ENCODE measurements at places on chromosomes 12 and 14.
A peak's percentile ranks its signal among the peaks of the same experiment; 100 is the strongest.

- DNase-seq: no peak
Measured at GRCh38 chr12:5792343-5792742, 152.7 kb downstream of the ANO2 start.

DNA sequence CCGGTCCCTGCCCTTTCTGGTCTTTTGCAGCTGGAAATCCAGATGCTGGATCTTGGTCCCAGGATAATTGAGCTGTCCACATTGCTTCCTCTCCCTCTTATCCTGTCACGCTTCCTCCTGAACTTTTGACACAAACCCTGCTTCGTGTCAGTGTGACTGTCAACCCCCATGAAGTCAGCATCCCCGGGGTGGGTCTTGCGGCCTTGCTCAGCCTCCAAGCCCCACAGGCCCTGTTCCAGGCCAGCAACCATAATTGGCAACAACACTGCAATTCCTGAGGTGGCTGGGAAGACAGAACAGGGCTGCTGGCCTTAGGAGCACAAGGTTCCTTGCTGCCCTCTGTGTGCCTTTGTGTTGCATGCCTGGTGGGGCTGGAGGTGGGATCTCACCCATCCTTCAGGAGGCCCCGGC is 74.9 kb downstream of the NTF3 start:
- DNase-seq: no peak

DNA sequence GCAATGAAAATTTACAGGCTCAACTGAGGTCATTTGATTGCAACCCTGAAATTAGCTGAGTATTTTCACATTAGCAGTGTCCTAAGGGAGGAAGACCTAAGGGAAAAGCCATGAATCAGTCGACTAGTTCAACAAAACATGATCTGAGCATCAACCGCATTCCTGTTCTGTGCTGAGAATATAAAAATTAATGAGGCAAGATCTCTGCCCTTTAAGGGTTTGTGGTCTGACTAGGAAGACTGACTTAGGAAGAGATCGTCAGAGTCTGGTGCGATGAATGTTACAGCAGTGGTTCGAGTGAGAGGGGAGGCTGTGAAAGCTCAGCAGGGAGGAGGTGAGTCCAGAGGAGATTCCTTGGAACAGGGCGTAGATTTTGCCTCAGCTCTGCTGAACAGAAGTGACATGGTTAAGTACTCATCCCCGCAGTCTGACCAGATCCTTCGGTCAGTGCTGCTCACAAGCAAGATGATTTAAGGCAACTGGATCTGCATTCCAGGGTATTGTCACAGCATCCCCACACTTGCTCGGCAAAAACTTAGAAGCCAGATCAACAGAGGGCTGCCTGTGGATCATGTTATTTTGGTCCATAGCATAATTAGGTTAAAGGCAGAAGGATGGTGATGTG is 49.6 kb downstream of the BMAL2 start:
- DNase-seq: no peak

DNA sequence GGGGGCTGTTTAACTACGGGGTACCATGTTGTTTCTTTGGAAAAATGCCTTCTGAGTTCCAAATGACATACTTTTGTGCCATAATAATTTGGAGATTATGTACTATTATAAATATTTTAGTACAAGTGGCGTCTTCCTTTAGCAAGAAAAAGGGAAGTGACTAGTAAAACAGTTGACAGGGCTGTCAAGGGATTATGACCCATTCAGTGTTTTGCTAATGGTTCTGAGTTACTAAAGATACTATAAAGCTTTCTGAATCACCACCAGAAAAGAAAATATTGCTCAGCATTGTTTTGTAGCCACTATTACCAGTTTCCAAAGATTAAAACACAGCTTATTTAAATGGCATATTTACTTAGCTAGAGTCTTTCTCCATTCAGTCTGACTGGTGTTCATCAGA is 334.9 kb downstream of the SNAPC1 start:
- no peak for DNase-seq

DNA sequence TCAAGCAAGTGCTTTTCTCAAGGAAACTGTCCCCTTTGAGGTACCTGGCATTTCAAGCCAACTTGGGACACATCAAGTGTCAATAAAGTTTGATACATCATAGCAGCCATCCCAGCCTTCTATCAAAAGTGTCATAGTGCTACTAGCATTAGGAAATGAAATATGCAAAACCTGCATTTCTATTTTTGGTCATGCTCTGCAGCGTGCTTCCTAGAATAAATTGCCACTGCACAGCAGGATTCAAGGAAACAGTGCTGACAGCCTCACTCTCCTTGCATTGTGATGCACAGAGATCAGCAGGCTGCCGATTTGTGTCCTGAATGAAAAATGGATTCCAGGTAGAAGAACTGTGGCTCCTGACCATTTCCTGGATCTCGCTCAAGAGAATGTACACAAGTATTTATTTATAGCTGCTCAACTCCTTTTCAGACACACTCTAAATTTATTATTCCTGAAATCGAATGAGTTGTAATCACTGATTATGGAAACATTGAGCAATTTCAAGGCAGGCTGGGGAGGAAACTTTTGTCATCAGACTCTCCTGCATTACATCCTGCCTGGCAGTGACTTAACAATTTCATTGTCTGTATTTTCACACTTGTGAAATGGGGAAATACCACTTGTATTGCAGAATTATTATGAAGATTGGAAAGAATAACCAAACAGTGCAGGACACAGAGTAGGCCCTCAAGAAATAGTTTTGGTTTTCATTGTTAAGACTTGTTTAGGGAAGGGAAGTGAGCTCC is 120.9 kb downstream of the SLC38A6 start:
- DNase-seq: no peak

- peak; percentile 26 for DNase-seq
Measured at GRCh38 chr12:685388-685787, 22.1 kb upstream of the NINJ2 start.

DNA sequence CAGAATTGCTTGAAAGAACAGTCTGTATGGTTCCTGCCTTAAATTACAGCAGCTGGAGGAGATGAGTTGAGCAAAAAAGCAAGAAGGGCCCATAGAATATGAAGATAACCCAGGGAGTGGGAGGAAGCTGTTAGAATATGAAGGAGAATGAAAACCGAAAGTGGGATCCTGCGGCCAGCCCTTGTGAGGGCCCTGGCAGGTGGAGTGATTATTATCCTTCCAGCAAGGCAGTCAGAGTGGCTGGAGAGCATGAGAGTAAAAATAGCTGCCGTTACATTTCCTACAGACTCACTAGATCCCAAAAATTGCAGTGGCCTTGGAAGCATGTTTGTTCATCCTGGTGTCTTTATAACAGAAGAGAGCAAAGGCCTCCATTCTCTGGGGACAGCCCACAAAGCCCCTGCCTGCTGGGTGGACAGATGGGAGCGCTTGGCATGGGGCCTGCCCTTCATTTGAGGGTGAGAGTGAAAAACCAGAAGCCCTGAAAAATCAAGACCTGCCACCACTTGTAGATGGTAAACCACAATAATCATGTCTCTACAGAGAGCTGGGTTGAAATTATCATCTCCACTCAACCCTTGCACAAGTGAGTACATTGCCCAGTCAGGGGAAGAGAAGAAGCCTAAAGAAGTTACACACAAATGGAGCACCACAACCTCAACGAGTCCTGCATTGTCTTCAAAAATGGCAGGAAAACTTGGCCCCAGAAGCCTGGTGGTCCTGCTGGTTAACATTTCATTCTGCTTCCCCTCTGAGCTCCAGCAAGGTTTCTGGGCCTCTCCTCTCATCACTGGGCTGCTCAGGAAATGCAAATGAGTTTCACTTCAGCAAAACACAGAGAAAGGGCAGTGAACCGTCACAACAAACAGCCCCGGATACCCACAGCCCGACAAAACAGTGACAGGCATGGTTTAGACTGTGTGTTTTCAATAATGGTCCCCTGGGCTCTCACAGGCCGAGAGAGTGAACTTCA is 20.5 kb downstream of the ZDHHC22 start:
- peak; percentile 51 for DNase-seq

GRCh38 chr14:53979113-53979681 is 22.6 kb upstream of the BMP4 start:
- no peak for DNase-seq

DNA sequence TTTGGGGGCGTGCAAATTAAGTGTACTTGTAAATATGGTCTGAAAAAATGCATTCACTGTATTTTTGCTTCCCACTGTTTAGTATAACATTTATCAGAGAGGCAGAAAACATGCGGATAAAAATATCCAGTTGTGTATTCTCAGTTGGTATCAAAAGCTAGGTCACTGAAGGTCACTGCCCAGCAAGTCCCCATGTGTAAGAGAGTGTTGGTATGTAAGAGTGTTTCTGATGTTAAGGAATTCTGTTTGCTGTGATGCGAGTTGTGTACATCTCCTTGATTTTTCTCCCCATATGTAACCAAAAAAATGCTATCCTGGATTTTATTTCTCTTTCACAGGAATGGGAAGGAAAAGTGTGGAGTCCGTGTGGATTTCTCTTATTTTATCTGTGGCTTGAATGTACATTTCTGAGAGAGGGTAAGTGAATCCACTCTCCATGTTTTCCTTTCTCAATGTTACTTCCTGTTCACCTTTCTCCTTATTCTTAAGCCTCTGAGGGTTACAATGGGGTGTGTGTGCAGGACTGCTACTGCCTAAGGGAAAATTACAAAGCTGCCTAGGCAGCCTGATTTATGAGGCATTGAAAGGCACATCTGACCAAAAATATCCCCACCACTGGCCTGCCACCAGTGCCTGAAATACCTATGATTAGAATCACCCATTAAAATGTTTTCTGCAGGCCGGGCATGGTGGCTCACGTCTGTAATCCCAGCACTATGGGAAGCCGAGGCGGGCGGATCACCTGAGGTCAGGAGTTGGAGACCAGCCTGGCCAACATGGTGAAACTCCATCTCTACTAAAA is 97.9 kb upstream of the USP44 start:
- DNase-seq: no peak

- no peak for DNase-seq
Measured at GRCh38 chr12:56931474-56931978, 2.7 kb downstream of the SDR9C7 start.

DNA sequence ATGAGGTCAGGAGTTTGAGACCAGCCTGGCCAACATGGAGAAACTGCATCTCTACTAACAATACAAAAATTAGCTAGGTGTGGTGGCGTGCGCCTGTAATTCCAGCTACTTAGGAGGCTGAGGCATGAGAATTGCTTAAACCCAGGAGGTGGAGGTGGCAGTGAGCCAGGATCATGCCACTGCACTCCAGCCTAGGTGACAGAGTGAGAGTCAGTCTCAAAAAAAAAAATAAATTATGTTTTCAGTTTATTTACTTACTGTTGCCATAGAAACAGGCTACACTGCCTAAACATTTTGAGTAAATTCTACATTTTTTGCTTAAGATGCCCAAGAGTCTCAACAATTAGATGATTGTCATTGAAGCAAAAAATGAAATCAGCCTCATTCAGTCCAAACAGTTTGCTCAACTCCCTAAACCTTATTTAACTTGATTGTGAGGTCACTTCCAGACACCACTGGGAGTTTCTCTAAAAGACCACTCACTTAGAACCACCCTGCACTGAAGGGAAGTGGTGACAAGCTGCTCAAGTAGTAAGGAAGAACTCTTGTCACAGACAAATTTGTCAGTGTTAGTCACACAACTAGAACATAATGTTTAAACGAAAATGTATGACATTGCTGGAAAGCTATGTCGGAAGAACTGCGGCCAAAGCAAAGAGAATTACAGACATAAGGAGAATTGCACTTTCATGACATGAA is 9.8 kb upstream of the GNPNAT1 start:
- no peak for DNase-seq

- no peak for DNase-seq
Measured at GRCh38 chr14:87491816-87492215, 501.2 kb downstream of the GALC start.

- DNase-seq: no peak
Measured at GRCh38 chr12:70121562-70121961, 121.7 kb upstream of the CNOT2 start.

GRCh38 chr12:9809866-9810265 is 17.4 kb upstream of the KLRF1 start:
- no peak for DNase-seq

DNA sequence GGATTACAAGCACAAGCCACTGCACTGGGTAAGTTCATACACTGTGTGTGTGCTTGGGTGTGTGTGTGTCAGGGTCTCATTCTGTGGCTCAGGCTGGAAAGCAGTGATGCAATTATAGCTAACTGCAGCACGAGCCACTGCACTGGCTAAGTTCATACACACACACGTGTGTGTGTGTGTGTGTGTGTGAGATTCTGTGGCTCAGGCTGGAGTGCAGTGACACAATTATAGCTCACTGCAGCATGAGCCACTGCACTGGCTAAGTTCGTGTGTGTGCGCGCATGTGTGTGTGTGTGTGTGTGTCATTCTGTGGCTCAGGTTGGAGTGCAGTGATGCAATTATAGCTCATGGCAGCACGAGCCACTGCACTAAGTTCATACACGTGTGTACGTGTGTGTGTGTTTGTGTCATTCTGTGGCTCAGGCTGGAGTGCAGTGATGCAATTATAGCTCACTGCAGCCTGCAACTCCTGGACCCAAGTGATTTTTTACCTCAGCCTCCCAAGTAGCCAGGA is 85.4 kb downstream of the HECTD1 start:
- DNase-seq: no peak

GRCh38 chr12:64082866-64083268 is 139.2 kb downstream of the KICS2 start:
- no peak for DNase-seq

GRCh38 chr14:102571043-102571442 is 21.4 kb upstream of the RCOR1 start:
- no peak for DNase-seq

DNA sequence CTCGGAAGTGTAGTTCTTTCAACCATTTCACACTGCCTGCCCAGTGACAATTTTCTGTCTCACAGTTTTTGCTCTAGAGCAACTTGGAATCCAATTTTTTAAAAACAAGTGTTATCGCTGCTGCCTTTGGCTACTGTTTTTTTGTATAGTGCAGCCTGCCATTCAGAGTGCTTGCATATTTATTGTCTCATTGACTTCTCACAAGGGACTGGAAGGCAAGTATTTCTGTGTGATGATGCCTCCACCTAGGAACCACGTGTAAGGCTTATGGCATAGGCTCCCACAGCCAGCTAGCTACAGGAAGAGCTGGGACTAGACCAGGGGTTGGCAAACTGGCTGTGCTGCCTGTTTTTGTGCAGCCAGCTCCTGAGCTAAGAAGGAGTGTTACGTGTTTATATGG is 903 bp downstream of the PARPBP start:
- DNase-seq: peak; percentile 14

GRCh38 chr12:19972325-19973288 is 395.7 kb upstream of the PDE3A start:
- DNase-seq: no peak

- no peak for DNase-seq
Measured at GRCh38 chr12:3700861-3701260, 52.0 kb downstream of the CRACR2A start.

- DNase-seq: no peak
Measured at GRCh38 chr12:122004633-122005071, 17.0 kb upstream of the BCL7A start.

GRCh38 chr12:117819160-117819559 is 149.6 kb downstream of the KSR2 start:
- DNase-seq: no peak

DNA sequence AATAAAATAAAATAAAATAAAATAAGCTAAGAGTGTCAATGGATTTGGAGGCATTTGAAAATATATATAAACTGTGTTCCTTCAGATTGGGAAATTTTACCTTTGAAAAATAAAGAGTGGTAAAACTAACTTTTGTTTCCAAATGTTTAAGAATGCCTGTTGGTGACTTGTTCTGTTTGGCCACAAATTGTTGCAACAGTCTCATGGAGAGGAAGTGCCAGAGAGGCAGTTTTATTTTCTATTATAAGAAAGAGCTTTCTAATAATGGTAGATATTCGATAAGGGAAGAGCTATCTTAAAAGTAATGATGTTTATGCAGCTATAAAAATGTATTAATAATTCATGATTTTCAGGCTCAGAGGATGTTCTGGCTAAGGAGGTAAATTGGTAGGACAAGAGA is 68.8 kb upstream of the MDGA2 start:
- no peak for DNase-seq
